ENCODE measurements at places on chromosomes 3 and 15. TPM values are rescaled to one million over a fixed set of nuclear protein-coding genes. Genes with fewer than 3 reads are reported as not detected.

DNA sequence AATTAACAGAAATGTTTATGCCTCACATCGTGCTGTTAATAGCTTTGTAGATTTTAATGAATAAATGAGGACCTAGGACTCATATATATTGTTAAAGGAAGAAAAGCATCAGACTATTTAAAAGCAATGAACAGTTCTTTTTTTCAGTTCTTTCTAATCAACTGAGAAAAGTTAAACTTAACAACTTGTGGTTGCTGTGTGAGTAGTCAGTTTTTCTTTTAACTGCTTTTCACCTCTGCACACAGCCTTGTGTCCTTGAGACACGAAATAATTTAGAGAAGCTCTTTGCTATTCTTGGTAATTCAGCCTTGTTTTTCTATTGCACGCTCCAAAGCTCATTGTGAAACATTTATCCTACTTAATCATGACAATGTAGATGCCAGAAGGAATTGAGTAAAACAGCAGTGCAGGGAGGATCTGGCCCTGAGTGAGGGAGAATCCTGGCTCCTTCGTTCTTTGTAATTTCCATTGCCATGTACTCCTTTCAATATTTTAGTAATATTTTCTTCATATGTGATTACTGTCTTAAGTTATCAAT is 499.0 kb downstream of the PYDC2 start:
- ATAC-seq, result no peak
- no peak overlapping the region for H3K27ac ChIP-seq
- H3K36me3 ChIP-seq, result no peaks in the 10 kb centered on the region
- H3K27me3 ChIP-seq, result no peaks in the 10 kb centered on the region
- no peaks in the 10 kb centered on the region for H3K4me1 ChIP-seq

- no peaks in the 10 kb centered on the region for H3K36me3 ChIP-seq
- H3K27ac ChIP-seq, result no peak overlapping the region
- no peaks in the 10 kb centered on the region for H3K4me1 ChIP-seq
- ATAC-seq, result no peak
- H3K4me3 ChIP-seq, result no peak overlapping the region
Measured at GRCh38 chr15:34729886-34730285, 24.9 kb downstream of the GJD2 start.

DNA sequence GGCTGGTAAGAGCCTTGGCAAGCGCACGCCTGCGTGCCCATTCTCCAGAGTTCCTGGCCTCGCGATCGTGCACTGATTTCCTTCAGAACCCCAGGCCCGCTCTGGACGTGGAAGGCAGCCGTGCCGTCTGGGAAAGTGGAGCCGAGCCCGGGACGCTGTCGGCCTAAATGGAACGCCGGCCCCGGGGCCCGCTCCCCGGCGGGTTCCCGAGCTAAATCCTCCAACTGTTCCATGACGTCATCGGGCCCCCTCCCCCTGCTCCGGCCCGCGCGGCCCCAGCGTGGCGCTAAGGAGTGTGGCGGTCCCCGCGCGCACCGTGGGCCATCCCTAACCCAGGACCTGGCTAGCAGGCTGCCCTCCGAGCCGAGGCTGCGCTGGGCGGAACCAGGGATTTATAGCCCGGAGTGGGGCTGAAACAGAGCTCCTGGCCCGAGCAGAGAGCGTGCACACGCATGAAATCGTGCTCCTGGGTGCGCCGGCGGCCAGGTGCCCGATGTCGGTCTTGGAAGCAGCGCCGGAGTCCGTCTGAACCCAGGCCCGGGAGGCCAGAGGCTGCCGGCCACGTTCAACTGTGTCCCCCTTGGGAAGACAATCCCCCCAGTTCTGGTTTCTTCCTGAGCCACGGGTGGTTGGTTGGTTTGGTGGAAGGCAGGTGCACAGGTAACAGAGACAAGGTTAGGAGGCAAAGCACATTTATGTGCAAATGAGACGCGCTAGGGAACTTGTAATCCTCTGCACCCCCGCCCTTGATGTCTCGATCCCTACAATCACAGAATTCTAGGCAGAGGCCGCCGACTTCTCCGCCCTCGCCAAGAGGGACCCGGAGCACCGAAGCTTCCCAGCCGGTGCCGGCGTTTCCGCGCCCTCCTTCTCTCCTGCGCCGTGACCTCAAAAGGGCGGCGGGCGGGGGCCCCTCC is 84.9 kb upstream of the ETV5 start:
- H3K27me3 ChIP-seq, result peaks cover 27% of the 10 kb centered on the region
- no peaks in the 10 kb centered on the region for H3K36me3 ChIP-seq
- no peak overlapping the region for H3K27ac ChIP-seq
- H3K4me3 ChIP-seq, result no peak overlapping the region

DNA sequence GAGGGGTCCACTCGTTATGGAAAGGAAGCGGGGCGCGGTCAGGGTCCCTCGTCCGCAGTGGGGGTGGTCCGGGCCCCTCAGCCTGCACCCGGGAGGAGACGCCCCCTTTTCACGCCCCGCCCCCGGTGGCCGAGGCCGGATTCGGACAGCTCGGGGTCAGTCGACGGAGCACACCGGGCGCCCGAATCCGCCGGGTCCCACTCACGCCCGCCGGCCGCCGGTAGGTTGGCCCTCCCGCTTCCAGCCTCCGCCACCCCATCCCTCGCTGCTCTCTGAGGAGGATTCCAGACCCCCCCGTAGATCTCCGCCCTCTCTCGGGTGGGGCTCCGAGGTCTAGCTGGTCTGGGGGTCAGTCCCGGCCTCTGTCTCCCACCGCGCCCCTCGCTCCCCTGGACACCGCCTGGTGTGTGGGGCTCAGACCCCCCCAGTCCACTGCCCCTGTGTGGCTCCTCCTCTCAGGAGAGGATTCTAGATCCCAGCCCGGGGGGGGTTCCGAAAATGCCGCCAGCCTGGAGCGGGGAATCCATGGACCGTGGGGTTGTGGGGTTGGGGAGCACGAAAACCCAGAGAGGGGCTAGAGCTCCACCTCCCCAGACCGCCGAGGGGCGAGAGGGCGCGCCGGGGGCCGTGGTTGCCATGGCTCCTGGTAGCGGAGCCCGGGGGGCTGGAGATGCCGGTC is 725 bp downstream of the CHL1 start:
- H3K36me3 ChIP-seq, result peaks cover 6% of the 10 kb centered on the region
- no peaks in the 10 kb centered on the region for H3K4me1 ChIP-seq
- no peak overlapping the region for H3K27ac ChIP-seq
- ATAC-seq, result no peak

CAV3 gene
- total RNA-seq, result not detected

DNA sequence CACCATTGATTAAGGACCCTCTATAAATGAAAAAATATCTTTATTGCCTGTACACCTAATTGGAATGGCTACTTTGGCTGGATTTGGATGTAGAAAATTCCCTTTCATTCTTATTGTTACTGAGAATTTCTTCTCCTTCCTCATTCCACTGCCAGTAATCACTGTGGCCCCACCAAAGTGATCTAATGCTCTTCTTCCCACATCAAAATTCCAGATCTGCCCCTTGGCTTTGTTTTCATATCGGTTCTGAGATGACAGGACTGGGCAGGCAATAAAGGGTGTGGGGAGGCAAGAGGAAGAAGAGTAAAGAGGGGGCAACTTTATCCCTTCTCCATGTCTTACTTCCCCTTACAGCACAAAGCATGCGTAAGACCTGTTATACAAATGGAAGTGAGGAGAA is 2.1 kb downstream of the ANKUB1 start:
- peaks cover 31% of the 10 kb centered on the region for H3K27me3 ChIP-seq
- no peaks in the 10 kb centered on the region for H3K36me3 ChIP-seq
- no peak overlapping the region for H3K27ac ChIP-seq
- no peaks in the 10 kb centered on the region for H3K4me1 ChIP-seq
- no peak overlapping the region for H3K4me3 ChIP-seq
- no peak for ATAC-seq

Data from activated T-helper 17 cell treated with anti-CD3 and anti-CD28 coated beads, Interleukin-2, amount 50 U/mL, for 72 hours (primary cell).